Thoracic aorta (tissue), 2 donors: ENCODE measurements at places on chromosomes 7 and 10. TPM values are rescaled to one million over a fixed set of nuclear protein-coding genes. Genes with fewer than 3 reads are reported as not detected.

Gene HOXA13
- total RNA-seq, result 0.14 TPM

GRCh38 chr10:48519481-48520183 lies 85.2 kb downstream of the ARHGAP22 start:
- no peaks in the 10 kb centered on the region for H3K27me3 ChIP-seq
- H3K4me1 ChIP-seq, result peaks cover 4% of the 10 kb centered on the region
- no peak for DNase-seq
- no peak overlapping the region for H3K27ac ChIP-seq

GRCh38 chr10:103719036-103719435 lies 136.3 kb downstream of the SH3PXD2A start:
- no peak overlapping the region for H3K4me3 ChIP-seq
- H3K36me3 ChIP-seq, result peaks cover 9% of the 10 kb centered on the region
- H3K27ac ChIP-seq, result no peak overlapping the region
- no peaks in the 10 kb centered on the region for H3K27me3 ChIP-seq

DNA sequence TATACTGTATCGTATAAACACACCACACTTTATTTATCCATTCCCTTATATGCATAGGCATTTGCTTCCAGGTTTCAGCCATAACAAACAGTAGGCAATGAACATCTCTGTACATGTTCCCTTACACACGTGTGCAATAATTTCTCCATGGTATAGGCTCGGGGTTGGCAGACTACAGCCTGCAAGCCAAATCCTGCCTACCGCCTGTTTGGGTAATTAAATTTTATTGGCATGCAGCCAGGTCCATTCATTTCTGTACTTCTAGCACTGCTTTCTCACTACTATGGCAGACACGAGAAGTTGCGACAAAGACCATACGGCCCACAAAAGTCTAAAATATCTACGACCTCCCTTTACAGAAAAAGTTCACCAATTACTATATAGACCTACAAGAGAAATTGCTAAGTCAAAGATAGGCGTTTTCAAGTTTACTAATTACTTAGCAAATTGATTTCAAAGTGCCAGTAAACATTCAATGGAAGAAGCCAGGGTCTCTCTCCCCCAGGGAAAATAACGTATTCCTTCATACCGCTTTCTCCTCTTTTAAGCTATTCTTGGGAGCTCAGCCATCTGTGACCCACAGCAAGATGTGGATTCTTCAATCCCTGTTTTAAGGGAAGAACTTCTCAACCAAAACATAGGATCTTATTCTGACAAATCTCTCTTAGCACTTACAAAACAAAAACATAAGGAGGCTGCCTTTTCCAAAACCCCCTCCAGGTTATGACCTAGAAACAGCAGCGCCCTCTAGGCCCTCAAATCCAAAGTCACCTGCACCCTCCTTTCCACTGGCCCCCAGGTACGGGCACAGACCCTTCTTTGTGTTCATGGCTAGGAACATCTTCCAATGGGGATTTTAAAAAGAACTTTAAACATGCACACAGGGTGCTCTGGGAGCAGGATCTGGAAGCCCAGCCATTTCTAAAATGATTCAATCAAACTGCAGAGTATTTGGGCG lies 100.5 kb downstream of the FGFR2 start:
- no peak overlapping the region for H3K4me3 ChIP-seq
- DNase-seq, result no peak
- no peaks in the 10 kb centered on the region for H3K4me1 ChIP-seq

- H3K4me1 ChIP-seq, result no peaks in the 10 kb centered on the region
- no peaks in the 10 kb centered on the region for H3K36me3 ChIP-seq
- DNase-seq, result no peak
- no peaks in the 10 kb centered on the region for H3K27me3 ChIP-seq
Measured at GRCh38 chr7:80665526-80665925, 27.1 kb downstream of the CD36 start.

Gene PILRA
- total RNA-seq, result 8.5 TPM
